ENCODE measurements at places on chromosomes 12 and 14.

- DNase-seq: peak; percentile 44
Observed at GRCh38 chr14:65164068-65164824, 61.9 kb upstream of the MAX start.

- DNase-seq: no peak
Observed at GRCh38 chr12:13599176-13599575, 382.2 kb downstream of the GRIN2B start.

DNA sequence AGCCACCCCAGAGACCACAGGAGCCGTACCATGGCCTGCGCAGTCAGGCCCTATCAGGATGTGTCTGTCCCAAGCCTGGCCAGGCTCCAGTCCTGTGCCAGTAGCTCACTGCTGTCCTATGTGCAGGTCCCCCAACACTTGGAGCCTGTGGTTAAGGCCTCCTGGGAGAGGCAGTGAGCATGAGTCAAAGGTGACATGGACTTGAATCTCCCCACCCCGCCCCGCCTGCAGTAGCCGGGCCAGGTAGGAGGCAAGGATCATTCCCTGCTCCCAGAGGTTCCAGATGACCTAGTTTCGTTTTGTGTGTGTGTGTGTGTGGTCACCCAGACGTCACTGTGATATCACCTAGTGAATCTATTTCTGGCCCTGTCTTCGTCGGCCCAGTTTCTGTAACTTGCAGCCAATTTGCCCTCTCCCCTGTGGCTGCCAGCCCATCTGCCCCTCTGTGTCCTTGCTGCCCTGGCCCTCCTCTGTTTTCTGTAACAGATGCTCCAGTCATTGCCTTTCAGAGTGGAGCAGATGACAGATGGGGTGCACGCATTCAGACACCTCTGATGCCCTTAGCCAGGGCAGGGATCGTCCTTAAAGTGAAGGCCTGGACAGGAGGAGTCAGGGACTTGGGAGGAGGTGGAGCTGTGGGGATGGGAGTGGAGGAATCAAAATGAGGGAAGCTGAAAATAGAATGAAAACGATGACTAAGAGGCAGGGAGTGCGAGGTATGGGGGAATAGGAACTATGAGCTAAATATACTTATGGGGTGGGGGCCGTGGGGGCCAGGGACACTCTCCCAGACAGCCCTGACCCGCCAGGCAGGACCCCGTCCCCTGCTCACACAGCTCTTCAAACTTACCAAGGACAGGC, 37.4 kb downstream of the SLC6A12 start:
- DNase-seq: no peak

- no peak for DNase-seq
Observed at GRCh38 chr14:95659990-95660385, 26.2 kb upstream of the TCL1B start.

DNA sequence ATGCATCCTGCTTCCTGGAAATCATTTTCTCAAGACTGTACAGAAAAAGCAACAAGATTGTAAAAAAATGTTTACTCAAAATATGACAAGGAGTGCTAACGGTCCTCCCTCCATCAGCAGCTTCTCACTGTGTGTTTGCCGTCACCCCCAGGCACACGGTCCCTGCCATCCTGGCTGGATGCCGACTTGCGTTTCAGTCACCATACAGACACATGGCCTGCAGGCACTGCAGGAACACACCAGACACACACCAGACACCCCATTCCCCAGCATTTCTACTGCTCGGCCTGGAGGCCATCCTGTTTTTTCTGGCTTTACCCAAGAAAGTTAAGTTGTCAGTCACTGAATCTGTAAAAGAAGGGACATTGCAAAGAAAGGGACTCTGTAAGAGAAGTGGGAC, 10.8 kb downstream of the KCNK10 start:
- no peak for DNase-seq

DNA sequence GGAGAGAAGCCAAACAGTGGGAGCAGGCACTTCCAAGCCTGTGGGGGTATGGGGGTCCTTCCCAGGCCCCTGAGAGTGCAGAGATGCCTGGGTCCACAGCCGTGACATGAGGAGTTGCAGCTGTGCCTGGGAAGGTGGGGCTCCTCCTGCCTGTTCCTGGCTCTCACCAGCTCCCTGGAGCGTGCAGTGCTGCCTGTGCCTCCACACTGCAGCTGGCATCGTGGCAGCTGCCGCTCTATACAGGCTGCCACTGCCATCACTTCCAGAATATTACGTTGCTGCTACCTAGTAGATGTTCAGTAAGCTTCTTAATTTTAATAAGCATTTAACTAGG, 223.7 kb downstream of the KCNC2 start:
- DNase-seq: no peak

- DNase-seq: no peak
Observed at GRCh38 chr14:51180577-51180976, 59.5 kb upstream of the TMX1 start.

DNA sequence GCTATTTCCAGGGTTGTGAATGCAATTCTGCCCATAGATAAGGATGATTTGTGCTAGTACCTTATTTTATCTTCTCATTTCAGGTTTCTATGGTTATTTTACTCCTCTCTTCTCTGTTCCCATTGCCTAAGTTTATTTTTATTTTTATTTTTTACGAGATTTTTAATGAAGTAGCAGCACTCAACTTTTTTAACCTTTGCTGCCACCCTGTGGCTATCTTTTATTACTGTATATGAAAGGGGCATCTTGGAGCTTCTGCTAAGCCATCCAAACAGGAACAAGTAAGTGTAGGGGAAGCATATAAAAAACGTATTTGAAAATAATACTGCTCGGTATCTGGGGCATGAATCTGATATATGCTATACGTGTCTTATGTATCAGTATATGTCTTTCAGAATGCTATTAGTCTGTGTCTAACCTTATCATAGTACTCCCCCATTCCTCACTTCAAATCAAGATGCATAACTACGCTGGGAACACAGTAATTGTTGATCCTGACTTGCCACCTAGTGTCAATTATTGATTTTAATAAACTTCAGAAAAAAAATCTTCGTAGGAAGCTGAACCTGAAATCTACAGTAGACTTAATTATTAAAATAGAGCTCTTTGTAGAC, 60.3 kb downstream of the KLRG1 start:
- peak; percentile 39 for DNase-seq

DNA sequence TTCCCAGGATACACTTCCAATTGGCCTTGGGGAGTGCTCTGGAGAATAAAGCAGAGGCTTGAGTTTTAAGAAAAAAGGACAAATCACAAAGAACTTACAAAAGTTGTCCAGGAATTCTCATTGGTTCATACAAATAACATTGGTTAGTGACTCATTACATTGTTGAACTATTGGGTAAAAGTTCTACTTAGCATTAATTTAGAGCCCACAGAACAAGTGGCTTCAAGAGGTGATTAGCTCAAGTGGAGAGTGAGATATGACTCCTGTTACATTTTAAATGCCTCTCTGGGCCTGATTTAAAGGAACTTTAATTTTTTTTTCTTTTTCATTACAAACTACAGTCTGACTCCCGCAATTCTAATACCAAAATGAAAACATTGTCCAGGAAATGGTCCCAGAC, 72.9 kb downstream of the ASCL4 start:
- DNase-seq: no peak

DNA sequence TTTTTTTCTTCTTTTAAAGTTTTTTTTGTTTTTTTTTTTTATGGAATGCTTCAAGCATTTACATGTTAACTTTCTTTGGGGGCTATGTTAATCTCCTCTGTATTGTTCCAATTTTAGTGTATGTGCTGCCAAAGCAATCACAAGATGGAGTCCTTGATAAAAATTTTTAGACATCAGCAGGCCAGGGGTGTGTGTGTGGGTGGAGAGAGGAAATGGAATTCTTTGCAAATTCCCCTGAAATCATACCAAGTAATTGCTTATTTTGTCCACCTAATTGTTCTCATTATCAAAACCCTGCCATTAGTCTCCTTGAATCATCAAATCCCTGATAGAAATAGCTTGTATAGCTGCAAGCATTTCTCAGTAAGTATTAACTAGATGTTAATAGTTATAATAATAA, 21.7 kb downstream of the RNF212B start:
- DNase-seq: no peak

Data from iPS-NIHi11 (cell line).